ENCODE measurements at places on chromosomes 6 and 20. TPM values are rescaled to one million over a fixed set of nuclear protein-coding genes. Genes with fewer than 3 reads are reported as not detected.

SYCP2 gene
- total RNA-seq, result 0.13 TPM

TMEM151B gene
- total RNA-seq, result not detected

MCHR2 gene
- total RNA-seq, result not detected

AVP gene
- total RNA-seq, result not detected

C2 gene
- 0.49 TPM for total RNA-seq

EEF1A1 gene
- total RNA-seq, result 9,372 TPM

HUS1B gene
- 0.16 TPM for total RNA-seq

WASF1 gene
- 18.6 TPM for total RNA-seq

RPL10A gene
- 1,898 TPM for total RNA-seq

ANGPT4 gene
- not detected for total RNA-seq

KIF13A gene
- total RNA-seq, result 13.5 TPM

All from mesangial cell (primary cell).